ENCODE measurements at places on chromosomes 5 and 9.
A peak's percentile ranks its signal among the peaks of the same experiment; 100 is the strongest.

GRCh38 chr5:20972419-20972925, 984.5 kb upstream of the CDH18 start:
- DNase-seq = no peak

DNA sequence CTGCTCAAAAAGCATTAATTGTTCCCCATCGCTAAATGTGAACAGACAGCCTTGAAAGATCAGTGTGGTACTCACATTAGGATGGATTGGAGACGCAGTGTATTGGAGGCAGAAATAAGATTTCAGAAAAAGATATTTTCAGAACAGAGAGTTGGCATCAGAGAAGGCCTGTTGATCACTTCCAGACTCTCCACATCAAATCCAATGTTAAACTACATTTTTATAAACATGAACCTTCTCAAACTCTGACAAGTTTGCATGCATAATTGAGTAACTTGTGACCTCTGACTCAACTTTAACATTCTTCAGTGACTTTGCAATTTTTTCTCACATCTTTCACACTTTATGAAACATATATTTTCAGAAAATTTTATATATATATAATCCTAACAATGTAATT, 919.6 kb upstream of the SEMA6A start:
- no peak for DNase-seq

DNA sequence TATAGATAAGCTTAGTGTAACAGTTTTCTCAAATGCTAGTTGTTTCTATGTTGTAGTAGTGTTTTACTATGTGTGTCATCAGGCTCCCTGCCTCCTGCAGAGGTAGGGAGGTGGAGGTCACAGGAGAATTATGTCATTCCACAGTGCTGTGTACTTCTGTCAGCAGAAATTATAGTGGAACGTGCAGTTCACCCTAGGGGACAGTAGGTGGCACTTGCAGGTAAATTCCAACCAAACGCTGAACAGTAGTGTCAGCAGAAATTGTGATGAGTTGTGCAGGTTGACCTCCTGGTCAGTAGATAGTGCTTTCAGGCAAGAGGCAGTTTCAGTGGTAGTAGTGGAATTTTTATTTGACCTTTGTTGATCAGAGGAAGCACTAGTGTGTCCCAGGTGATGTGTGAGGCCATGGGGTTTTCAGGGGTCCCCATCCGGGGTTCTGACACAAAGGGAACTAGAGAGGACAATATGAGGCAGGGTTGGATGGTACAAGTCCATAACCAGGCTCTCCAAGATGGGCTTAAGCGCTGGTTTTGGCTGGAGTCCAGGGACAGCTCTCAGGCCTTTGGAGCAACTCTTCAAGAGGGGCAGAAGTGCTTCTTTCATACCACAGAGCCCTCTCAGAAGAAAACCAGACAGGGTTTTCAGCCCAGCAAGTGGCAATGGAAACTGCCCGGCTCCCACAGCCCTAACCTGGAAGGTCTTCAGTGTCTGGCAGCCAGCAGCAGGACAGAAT, 402.9 kb downstream of the CYLC2 start:
- peak; percentile 4 for DNase-seq

GRCh38 chr5:172076761-172077244, 70.4 kb upstream of the FBXW11 start:
- no peak for DNase-seq

DNA sequence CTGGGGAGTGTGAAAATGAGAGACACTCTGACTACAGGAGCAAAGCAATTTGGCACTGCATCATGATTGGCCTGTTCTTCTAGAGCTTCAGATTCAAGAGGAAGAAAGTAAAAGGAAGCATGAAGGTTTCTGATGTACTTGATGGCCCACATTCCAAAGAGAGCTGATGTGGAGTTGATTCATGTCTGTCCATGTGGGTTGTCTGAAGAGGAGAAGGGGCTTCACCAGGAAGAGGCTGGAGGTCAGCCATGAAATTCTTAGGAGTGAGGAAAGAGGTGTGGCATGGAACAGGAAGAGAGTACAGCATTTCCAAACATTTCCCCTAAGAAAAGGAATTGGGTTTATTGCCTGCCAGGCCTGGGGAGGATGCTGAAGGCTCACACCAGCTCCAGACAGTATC, 70.7 kb downstream of the PTCD2 start:
- DNase-seq = no peak

GRCh38 chr5:94433397-94434163, 184.8 kb downstream of the KIAA0825 start:
- no peak for DNase-seq

GRCh38 chr5:135135530-135136226, 101.7 kb upstream of the PITX1 start:
- no peak for DNase-seq

- no peak for DNase-seq
Measured at GRCh38 chr5:119389288-119390030, 33.6 kb downstream of the TNFAIP8 start.

GRCh38 chr5:140202078-140202477, 27.1 kb downstream of the CYSTM1 start:
- no peak for DNase-seq

DNA sequence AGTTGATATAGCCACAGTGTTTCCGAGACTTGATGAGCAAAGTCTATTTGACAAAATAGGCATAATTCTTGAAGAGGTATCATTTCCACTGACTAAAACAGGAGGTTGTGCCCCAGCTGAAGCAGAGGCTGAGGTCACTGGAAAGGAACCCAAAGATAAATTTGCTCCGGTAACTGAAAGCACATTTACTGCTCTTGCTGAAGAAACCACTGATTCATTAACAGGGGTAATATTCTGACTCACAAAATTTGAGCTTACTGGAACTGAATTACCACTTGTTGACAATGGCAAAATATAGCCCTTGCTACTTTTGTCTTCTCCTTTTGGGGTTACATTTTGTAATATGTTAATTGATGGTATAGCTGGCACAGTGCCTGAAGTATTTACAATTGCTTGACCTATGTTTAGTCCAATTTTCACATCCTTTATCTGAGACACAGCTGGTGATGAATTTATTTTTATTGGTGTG, 30.2 kb downstream of the MLANA start:
- no peak for DNase-seq

- DNase-seq = no peak
Measured at GRCh38 chr5:39211773-39212172, 7.6 kb downstream of the FYB1 start.

- no peak for DNase-seq
Measured at GRCh38 chr5:96673127-96673526, 11.0 kb downstream of the CAST start.

DNA sequence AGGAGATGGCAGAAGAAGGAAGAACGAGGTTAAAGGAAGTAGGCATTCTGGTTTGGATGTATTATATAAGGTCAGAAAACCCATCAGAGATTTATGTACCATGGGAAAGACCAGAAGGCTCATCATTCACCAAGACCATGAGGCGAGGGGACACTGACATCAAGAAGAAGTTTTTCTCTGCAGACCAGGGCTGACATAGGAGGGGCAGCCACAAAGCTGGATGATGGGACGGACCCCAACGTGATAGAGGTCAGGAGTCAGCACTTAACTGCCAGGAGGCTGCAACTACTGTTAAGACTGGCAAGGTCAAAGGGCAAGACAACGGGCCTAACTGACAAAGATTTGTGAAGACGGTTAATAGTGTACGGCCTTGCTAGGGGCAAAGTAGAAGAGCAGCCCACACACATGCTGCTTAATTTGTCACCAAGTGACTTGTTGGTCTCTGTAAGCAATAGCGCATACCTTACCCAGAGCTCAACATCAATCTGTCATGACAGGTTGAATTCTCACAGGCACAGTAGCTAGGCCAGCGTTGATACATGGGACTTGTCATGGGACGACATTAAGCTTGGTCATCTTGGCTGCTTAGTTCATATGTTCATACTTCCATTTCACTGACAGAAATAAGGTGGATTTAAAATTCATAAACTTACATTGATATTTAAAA, 579.7 kb upstream of the CDH10 start:
- DNase-seq = no peak

- DNase-seq = no peak
Measured at GRCh38 chr5:51544031-51544785, 161.0 kb downstream of the ISL1 start.

- no peak for DNase-seq
Measured at GRCh38 chr5:142439207-142439860, 114.5 kb upstream of the SPRY4 start.

DNA sequence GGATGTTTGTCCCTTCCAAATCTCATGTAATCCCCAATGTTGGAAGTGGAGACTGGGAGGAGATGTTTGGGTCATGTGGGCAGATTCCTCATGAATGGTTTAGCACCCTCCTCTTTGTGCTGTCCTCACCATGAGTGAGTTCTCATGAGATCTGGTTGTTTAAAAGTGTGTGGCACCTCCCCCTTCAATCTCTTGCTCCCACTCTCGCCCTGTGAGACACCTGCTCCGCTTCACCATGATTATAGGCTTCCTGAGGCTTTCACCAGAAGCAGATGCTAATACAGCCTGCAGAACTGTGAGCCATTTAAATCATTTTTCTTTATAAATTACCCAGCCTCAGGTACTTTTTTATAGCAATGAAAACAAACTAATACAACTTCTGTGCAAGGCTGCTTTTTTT, 127.3 kb upstream of the CCDC152 start:
- DNase-seq = no peak

DNA sequence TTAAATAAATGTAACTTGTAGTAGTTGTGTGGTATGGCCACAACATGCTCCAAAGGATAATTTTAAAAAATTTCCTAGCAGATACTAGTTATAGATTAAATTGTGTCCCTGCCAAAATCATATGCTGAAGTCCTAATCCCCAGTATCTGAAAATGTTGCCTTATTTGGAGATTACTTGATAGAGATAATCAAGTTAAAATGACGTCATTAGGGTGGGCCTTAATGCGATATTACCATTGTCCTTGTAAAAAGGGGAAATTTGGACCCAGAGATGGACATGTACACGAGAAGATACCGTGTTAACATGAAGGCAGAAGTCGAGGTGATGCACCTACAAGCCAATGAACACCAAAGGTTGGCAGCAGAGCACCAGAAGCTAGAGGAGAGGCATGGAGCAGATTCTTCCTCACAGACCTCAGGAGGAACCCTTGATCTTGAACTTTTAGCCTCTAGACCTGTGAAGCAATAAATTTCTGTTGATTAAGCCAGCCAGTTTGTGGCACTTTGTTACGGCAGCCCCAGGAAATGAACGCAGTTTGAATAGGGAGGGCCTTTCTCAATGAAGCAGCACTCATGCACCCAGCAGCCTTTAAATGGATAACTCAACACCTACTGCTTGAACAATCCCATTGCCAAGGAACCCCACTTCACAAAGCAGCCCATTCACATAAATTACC, 148.9 kb downstream of the ARHGAP26 start:
- no peak for DNase-seq

GRCh38 chr5:74648835-74649293, 8.3 kb upstream of the ENC1 start:
- DNase-seq = peak; percentile 10

DNA sequence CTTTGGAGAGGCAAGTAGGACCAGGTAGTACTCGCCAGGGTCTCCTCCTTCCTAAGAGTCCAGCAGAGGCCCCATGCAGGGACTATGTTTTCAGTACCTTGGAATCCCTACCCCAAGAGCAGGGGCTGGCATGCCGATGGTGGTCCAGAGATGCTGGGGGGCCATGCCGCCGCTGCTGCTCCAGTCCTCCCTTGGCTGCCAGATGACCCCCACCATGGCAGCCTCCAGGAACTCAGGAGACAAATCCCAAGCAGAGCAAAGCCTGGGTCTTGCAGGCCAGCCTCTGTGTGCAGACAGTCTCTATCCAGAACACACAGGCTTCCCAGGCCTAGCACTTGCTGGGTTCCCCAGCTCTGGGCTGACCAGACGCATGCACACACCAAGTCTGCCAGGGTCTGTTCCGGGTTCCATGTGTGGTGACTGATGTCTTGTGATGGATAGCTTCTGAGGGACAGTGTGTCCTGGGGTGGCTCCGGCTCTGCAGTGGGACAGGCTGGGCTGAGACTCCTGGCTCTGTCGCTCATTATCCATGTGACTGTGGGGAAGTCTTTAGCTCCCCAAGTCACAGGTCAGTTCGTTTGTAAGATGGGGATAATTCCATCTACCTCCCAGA, 127.3 kb downstream of the CRB2 start:
- DNase-seq = no peak

DNA sequence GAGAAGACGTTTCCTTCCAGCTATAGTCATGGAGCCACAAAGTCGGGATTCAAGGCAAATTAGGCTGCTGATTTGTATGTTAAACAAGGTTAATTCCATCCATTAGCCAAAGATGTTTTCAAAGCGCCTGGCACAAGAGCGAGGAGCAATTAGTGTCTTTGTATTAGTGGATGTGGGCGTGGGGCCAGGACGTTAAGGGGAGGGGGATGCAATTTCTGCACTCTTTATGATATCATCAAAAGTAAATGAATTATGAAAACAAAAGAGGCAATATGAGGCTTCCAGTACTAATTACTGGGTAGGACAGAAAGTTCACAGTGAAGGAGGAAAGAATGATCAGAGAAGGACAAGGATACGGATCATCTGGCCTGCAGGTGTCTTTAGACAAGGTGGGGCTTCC, 230.9 kb upstream of the MSX2 start:
- DNase-seq = no peak

GRCh38 chr9:96719921-96720320, 58.0 kb downstream of the ZNF510 start:
- no peak for DNase-seq

- DNase-seq = no peak
Measured at GRCh38 chr9:87567001-87567400, 69.3 kb downstream of the DAPK1 start.

DNA sequence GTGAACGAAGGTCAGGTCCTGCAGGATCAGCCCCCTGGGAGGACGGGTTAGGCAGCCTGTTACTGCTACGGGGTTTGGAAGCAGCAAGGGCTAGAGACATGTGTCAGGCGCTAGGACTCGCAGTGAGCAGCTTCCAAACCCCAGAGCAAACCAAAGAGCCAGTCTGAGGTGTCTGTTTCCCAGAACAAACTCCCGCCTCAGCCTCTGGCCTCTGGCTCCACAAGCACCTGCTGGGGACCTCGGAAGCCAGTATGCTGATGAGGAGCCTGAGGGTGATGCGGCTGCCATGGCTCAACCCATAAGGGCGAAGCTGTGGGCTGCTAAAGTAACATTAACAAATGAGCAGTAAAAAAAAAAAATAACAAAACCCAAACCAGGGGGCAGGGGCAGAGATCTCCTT, 35.0 kb downstream of the PRRT1B start:
- no peak for DNase-seq

GRCh38 chr9:110886832-110887231, 151.4 kb downstream of the LPAR1 start:
- DNase-seq = no peak

DNA sequence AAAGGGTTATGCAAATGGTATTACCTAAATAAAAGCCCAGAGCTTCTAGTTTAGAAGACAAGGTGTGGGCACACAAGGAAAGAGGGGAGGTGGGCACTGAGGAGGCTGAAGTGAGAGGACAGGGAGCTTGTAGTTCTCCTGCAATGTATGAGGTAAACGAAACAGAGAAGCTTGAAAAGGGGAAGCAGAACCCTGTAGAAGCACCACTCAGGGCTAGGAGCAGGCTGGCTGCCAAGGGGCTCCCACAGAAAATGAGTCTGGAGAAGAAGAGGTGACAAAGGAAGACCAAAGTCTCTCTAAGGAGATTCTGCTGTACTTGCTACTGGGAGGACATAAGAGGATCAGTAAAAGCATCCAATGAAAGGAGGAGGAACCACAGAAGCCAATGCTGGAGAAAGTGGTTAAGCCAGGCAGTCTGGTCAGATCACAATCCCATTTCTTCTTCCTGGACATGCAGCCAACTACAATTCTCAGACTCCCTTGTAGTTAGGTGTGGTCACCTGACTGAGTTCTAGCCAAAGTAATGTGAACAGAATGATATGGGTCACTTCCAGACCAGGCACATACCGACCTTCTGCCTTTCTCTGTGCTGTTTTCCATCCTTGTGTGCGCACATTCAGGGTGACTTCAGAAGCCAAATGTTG, 174.5 kb upstream of the MAP3K1 start:
- DNase-seq = no peak

Data from activated naive CD4-positive, alpha-beta T cell treated with Interleukin-2 at 50 U/mL for 16 hours (primary cell).